AG10803 (cell line): ENCODE measurements at places on chromosomes 4 and X.
A peak's percentile ranks its signal among the peaks of the same experiment; 100 is the strongest.

GRCh38 chrX:154818916-154819770, 13.9 kb upstream of the MPP1 start:
- DNase-seq = no peak

DNA sequence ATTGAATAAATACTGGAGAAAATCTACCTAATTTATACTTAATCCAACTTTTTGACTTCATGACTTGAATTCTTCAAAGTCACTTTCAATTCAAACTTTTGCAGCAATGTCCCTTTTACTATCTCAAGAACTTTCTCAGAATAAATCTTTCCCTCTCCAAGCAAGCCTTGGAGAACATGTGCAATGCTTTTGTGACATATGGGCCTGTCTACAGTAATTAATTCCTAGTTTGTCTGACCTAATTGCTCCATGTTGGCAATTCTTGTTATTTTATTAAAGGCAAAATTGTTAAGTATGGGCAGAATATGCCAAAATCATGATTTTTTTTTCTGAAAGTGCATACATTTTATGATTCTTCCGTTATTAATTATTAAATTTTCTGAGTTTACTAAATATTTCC, 1115.3 kb downstream of the PDHA2 start:
- DNase-seq = no peak

DNA sequence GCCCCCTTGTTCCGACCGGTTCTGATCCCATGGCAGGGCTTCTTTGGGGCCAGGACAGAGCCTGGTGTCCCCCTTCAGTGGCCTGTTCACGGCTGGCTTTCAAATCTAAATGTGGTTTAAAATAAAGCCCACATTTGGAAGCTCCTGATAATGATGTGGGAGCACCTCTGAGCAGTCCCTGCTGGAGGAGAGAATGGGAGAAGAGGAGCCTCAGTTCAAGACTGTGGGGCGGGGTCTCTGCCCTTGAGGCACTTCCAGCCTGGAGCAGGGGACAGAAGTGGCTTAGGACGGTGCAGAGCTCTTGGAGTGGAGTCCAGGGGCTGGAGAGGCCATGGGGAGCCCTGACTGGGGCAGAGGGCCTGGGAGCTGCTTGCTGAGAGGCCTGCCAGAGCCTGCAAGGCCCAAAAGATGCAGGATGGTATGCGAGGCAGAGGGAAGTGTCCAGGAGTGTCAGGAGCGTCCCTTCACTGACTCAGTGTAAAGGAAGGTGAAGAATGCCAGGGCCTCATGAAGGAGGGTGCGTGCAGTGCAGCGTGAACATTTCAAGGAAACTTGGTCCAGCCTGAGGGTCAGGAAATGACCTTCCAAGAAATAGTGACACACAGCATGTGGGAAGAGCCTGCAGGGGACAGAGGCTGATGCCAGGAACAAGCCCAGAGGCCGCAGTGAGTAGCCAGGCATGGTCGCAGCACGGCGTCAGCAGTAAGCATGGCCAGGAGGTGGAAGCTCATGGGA, 21.1 kb upstream of the TADA2B start:
- DNase-seq = peak; percentile 94

GRCh38 chr4:106238820-106239420, 77.1 kb downstream of the TBCK start:
- peak; percentile 56 for DNase-seq

- no peak for DNase-seq
Measured at GRCh38 chr4:40557736-40558135, 71.9 kb downstream of the RBM47 start.

GRCh38 chr4:130238121-130238520, 1142.2 kb downstream of the C4orf33 start:
- DNase-seq = no peak

DNA sequence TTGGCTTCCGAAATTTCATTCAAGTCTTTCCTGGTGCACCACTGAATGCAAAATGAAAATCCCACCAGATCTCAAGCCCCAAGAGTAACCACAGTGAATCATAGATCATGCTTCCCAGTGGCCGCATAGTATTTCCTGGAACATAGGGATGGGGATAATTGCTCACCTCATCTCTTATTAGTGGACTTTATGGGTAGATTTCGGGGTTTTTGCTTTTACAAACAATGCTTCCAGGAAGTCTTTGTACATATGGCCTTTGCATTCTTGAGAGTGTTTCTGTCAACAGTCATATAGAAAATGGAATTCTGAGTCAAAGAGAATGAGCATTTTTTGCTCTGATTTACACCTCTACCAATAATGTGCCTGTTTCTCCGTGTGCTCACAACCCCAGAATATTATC, 53.4 kb downstream of the PPEF2 start:
- DNase-seq = peak; percentile 57

DNA sequence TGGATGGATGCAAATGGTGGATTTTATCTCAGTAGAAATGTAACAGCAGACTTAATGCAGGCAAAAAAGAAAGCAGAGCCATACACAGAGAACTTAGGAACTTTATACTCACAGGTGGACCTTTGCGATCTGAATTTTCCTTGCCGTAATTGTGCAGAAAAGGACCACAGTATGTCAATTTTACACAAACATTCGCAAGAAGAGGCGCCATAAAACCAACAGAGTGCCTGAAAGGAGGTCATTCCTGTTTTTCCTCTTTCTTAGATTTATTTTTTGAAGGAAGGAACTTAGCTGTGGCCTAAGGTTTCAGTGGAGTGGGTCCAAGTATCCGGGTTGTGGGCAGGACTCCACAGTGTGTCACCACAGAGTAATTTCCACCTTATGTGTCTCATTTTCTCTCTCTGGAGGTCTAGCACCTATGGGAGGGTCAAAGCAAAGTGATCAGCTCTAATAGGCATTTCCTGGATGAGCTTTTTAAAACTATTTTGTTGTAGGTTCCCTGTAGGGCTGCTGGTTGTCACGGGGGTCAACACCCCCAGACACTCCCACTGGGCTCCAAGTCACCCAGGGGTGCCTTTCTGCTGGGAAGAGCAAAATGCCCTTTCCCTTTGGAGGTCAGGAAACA, 24.7 kb upstream of the PBDC1 start:
- DNase-seq = peak; percentile 53

DNA sequence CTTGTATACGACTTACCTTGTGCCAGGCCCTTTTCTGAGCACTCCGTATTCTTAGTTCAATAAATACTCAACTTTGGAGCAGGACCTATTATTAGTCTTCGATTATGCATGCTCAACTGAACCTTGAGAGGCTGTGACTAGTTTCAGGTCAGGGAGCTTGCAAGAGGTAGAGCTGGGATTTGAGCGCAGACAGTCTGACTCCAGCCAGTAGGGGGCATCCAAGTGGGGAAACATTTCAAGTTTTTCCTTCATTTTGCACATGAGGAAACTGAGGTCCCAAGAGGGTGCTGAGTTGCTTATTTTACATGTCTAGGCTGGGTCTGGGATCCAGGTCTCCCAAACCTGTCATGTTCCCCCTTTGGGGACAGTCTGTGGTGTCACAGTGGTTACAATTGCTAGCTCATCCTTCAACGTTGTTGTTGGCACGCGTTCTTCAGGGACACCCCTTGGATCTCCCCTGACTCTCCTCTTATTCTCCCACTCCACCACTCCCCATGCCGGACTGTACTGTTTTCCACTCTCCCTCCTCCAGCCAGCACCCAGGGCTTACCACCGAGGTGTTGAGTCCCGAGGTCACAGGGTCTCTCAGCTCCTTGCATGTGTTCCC, 6.7 kb upstream of the PRICKLE3 start:
- no peak for DNase-seq

DNA sequence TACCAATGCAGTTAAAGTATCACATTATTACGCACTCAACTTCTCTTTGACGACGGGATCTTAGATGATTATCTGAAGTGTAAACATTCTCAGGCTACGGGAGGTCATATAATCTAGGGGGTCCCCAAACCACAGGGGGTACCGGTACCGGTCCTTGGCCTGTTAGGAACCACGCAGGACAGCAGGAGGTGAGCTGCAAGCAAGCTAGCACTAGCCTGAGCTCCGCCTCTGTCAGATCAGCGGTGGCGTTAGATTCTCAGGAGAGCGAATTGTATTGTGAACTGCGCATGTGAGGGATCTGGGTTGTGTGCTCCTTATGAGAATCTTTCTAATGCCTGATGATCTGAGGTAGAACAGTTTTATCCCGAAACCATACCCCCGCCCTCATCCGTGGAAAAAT, 20.6 kb upstream of the PRR27 start:
- DNase-seq = no peak

- no peak for DNase-seq
Measured at GRCh38 chr4:56874166-56874565, 33.5 kb upstream of the REST start.

GRCh38 chr4:98528882-98529281, 129.5 kb downstream of the TSPAN5 start:
- DNase-seq = no peak

DNA sequence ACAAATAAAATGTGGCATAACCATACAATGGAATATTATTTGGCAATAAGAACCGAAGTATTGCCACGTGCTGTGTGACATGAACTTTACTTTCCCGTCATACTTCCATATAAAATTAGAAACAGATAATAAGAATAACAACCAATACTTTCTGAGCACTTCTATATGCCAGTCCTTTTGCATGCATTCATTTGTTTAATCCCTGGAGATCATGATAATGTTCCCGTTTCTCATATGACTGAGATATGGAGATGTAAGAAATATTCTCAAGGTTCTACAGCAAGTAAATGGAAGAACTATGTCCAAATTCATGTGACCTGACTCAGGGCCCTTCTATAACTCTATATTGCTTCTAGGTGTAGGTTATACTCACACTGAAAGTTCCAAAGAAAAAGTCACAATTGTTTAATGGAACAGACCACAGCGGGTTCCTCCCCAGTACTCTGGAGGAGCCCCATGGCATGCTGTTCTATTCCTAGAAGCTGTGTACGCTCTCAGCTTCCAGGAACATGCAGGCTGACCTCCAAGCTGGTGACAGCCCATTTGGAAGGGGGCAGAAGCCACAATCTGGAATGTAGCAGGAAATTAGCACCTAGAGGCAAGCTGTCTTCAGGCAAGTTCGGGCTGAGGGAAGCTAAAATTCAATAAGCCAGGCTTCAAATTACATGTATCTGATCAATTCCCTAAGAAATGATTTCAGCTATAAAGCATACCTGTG, 31.5 kb downstream of the QDPR start:
- no peak for DNase-seq

DNA sequence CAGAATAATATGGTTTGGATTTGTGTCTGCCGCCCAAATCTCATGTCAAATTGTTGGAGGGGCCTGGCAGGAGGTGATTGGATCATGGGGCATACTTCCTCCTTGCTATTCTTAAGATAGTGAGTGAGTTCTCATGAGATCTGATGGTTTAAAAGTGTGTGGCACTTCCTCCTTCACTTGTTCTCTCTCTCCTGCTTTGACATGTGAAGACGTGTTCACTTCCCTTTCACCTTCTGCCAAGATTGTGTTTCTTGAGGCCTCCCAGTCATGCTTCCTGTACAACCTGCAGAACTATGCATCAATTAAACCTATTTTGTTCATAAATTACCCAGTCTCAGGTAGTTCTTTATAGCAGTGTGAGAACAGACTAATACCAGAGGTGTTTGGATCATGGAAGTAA, 325.7 kb upstream of the GIMD1 start:
- no peak for DNase-seq

DNA sequence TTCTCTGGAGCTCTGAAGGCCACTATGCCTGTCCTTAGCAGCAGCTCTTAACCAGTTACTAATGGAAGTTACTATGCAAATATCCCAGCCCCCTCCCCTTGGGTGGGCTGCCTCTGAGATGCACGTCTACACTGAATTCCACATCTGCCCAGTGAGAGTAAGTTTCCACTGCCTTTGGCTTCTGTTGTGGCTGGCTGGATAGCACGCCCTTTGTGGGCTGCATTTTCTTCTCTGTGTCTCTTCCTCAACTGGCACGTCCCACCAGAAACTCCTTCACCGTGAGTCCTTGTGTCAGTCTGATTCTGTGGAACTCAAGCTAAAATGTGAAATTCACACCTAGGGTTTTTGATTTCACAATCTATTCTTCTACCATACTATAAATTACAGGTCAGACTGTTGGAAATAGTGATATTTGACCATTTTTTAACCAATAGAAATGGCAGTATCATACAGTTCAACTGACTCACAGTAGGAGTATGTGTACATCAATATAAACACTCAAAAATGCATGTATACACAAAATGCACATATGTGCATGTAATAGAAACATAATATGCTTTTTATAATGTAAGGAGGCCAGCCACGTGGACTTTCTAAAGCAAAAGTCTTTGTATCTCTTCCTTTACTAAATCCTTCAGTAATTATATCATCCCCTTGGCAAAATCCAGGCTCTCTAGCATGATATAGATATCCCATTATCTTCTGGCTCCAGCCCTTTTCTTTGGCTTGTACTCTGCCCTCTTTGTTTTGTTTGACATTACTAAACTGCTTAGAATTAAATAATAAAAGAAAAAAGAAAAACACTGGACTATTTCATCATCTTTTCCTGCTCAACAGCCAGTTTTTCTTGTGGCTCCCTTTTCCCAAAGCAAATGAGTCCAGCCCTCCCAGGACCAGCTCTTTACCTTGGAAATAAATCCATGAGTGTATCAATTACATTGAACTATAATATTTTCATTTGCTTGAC, 33.2 kb upstream of the LDB2 start:
- peak; percentile 17 for DNase-seq

DNA sequence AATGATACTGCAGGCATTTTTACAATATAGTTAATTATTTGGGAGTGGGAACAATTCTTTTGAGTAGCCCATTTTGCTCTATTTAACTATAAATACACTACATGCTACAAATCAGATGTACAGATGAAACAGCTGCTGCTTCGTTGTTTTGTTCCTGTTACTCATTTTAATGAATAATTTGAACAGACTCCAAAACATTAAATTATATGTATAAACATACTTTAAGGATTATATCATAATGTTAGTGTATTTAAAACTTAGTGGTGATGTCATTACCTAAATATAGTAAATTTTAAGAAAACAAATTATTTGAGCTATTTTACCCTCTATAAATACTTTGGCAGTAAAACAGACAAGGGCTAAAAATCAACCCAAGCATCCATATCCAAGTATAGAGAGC, 60.7 kb downstream of the GAB1 start:
- DNase-seq = no peak

- no peak for DNase-seq
Measured at GRCh38 chr4:83112231-83112630, 2.3 kb downstream of the PLAC8 start.

DNA sequence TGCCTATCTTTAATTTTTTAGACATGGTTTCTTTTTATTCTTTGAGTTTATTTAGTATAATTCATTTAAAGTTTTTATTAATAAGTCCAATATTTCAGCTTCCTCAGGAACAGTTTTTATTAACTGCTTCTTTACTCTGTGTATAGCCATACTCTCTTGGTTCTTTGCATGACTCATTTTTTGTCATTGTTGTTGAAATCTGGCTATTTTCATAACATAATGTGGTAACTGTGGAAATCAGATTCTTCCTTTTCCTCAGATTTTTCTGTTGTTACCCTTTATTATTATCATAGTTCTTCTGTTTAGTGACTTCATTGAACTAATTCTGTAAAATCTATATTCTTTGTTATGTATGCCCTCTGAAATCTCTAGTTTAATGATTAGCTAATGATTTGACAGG, 124.9 kb upstream of the CYSLTR1 start:
- no peak for DNase-seq

DNA sequence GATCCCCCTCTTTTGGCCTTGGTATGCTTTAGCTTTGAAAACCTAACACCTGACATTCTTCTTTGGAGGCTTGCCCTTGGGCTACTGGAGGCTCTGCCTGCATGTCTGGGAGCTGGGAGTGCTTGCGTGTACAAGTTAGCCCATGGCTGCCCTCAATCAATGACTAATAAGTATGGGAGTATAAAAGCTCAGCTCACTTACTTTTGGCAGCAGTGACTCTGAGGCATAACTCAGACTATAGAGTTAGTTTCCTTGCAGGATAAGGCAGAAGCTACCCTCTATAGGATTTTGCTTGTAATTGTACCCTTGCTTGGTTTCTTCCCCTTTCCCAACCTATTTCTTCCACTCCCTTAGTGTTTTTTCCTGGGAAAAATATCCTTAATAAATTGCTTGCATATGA, 247.9 kb downstream of the PPP1R2C start:
- DNase-seq = peak; percentile 79
